Tongue (tissue), 3 donors: ENCODE measurements at places on chromosomes 1 and 21.

- no peak for DNase-seq
Observed at GRCh38 chr21:44703731-44704635, 7.0 kb downstream of the KRTAP10-12 start.

- no peak for DNase-seq
Observed at GRCh38 chr1:54255026-54255702, 55.2 kb downstream of the MRPL37 start.

GRCh38 chr1:214658785-214659184, 55.8 kb downstream of the CENPF start:
- peak; percentile 35 for DNase-seq

GRCh38 chr1:180611016-180611930, 20.5 kb upstream of the XPR1 start:
- no peak for DNase-seq

DNA sequence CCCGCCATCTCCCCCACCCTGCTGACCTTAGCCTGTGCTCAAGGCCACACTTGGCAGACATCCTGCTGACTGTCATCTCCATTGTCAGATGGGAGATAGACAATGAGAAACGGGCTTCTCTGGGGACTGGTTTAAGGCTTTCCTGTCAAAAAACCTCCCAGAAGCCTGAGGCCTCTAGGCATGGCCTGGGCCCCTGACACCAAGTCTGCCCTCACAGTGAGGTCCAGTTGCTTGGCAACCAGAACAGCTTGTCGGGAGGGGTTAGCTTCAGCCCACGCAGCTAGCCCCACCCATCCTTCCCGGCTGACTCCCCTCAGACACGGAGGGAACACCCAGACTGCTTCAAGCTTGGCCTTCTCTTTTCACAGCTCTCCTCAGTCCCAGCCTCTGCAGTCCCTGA, 11.0 kb downstream of the PLEKHA6 start:
- DNase-seq, result peak; percentile 89

DNA sequence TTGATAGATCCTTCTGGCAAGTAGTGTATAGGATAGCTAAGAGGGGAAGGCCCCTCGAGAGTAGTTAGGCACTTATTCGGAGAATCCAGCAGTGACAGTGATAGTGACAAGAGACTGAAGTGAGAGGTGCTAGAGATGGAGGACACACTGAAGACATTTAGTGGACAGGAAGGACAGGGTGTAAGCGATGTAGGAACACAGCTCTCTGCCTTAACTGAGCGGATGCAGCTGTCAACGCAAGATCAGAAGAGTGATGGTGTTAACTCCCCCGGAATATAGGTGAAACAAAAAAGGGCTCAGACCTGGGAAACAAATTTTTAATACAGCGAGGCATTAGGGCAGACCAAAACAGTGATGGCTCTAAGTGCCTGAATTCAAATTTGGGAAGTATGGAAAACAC, 15.8 kb downstream of the SOD1 start:
- no peak for DNase-seq

GRCh38 chr1:42684139-42684538, 1.9 kb downstream of the YBX1 start:
- DNase-seq, result no peak

- DNase-seq, result no peak
Observed at GRCh38 chr1:78234496-78234895, 188.7 kb downstream of the GIPC2 start.

DNA sequence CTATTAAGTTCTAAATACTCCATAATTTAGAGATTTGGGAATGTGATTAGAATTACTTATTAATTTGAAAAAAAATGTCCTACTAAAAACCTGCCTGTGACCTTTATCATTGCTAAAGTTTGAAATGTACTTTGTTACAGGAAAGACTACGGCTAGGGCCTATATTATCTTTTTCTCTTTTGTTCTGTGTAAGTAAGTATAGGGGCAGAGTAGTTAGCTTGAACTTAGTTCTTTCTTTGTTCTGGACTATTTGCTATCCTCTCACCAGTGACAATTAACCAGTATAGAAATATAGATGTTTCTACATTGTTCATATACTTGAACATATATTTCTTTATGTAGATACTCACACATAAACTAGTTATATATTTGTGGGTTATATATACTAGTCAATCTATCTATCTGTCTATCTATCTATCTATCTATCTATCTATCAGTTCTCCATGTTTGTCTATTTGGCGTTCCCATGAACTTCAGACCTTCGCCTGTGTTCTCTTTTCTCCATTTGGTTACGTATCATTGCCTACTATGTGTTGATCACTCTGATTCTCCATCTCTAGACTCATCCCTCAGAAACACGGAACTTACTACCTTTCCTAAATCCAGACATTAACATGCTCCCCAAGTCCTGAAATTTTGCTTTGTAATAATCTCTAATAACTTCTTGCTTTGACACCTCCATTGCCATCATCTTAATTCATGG, 3.3 kb downstream of the PTPRC start:
- no peak for DNase-seq

- DNase-seq, result no peak
Observed at GRCh38 chr1:229225331-229225782, 45.6 kb upstream of the RAB4A start.

GRCh38 chr1:156746728-156747631, 4.5 kb downstream of the HDGF start:
- peak; percentile 97 for DNase-seq

DNA sequence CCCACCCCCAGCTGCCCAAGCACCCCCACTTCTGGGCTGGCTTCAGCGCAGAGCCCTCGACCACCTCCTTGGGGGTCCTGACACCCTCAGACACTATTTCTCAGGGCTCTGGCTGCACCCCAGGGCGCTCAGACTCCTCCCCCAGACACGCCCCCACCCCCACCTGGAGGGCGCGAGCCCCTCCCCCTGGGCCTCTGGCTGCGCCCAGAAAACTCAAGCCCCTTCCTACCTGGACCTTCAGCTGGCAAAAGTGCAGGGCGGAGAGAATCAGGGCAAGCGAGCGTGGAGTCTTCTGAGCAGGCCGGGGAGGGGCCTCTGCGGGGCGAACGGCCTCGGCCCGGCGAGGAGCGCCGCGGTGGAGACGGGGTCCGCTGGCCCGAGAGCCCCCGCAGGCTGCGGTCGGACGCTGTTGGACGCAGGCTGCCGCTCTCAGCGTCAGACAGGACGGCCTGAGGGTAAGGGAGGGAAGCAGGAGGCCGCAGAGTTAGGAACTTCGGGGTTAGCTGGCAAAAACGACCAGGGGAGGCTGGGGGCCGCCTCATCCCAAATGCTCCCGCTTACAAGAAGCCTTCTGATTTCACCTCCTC, 17.4 kb upstream of the NBPF1 start:
- no peak for DNase-seq

- DNase-seq, result no peak
Observed at GRCh38 chr1:164703960-164704411, 145.0 kb downstream of the PBX1 start.

- no peak for DNase-seq
Observed at GRCh38 chr1:151953409-151954094, 40.1 kb downstream of the S100A10 start.

DNA sequence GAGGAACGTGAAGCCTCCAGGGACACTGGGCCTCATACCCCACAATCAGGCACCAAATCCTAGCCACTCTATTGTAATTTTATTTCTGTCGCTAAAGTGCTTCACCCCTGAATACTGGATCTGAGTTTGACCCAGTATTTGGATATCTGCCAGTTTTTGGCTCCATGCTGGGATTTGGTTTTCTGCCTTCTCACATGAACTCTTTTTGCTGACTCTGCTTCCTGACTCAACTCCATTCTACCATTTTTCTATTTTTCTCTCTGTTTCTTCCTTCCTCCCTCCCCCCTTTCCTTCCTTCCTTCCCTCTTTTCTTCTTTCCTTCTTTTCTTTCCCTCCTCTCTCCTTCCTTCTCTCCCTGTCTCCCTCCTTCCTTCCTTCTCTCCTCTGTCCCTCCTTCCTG, 151.3 kb upstream of the GJB5 start:
- DNase-seq, result no peak

DNA sequence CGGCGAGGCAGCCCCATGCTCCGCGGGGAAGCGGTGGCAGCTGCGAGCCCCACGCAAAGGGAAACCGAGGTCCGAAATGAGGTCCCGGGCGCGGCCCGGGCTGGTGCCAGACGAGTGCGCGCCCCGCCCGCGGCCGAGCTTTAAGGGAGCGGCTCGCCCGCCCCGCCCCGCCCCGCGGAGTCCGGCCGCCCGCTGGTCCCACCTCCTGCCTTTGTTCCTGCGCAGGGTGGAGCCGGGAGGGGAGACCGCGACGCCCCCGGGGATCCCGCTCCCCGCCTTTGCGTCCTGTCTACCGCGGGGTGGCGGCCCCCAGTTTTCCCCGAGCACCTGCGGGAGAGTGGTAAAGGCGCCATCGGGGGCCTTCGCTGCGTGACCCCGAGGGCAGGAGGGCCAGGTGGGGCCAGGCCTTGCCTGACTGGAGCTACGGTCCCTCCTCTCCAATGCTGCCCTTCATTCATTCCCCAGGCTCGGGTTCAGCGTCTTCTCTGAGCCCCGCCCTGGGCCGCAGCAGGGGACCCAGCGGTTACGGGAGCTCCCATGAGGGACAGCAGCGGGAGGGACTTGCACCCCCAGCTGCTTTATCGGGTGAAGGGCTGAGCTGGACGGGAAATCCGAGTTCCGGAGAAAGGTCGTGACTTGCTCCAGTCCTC, at the start of gene HES2:
Gene HES2 (minus strand): TSS at position 116 of the 650 bp plus-strand sequence. CDS start 99 bp downstream, at position 17.
- no peak for DNase-seq

GRCh38 chr1:192263436-192263835, 53.4 kb upstream of the RGS21 start:
- no peak for DNase-seq

GRCh38 chr1:89112871-89113613, 12.9 kb downstream of the GBP2 start:
- no peak for DNase-seq

DNA sequence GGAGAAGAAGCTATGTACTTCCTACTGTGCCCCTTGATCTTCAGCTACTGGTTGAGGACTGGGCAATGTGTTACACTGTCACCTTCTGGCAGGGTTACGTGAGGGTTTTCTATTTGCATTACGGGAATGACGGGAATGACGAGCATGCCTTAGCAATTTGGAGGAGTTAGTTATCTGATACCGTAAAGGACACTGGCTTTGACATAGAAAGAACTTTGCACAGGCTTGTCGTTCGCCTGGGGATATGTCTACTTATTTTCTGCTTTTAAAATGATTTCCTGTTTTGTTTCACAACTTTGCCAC, 19.8 kb upstream of the ACBD6 start:
- peak; percentile 35 for DNase-seq

DNA sequence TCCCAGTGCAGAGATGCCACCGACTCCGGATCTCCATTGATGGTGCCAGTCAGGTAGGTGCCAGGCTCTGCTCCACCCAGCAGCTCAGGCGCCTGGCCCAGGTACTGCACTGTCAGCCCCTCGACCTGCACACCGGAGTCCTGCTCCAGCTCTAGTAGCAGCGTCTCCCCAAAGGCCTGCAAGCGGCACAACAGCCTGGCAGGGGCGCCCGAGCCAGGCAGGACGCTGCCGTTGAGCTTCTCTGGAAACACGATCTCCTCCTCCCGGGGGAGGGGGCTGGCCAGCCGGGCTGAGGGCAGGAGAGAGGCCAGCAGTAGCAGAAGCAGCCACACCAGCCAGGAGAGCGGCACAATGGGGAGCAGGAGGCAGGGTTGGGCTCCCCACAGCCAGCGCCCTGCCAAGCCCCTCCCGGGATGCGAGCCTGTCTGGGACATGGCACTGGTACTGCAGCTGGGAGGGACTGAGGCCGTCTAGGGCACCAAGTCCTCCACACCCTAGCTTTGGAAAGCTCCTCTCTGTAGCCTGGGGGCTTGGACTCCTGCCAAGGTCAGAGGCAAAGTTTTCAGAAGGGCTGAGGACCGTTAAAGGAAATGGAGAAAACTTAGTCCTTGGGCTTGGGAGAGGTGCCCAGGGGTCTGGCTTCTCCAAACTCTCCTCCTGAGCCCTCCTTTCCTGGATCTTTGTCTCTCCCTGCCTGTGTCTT, 509 bp downstream of the ADAMTS4 start:
- DNase-seq, result peak; percentile 80

- peak; percentile 96 for DNase-seq
Observed at GRCh38 chr1:45687754-45688740, at the start of gene TMEM69. Gene TMEM69 (plus strand): TSS chr1:45688181. CDS start chr1:45691069, 2,888 bp downstream.

DNA sequence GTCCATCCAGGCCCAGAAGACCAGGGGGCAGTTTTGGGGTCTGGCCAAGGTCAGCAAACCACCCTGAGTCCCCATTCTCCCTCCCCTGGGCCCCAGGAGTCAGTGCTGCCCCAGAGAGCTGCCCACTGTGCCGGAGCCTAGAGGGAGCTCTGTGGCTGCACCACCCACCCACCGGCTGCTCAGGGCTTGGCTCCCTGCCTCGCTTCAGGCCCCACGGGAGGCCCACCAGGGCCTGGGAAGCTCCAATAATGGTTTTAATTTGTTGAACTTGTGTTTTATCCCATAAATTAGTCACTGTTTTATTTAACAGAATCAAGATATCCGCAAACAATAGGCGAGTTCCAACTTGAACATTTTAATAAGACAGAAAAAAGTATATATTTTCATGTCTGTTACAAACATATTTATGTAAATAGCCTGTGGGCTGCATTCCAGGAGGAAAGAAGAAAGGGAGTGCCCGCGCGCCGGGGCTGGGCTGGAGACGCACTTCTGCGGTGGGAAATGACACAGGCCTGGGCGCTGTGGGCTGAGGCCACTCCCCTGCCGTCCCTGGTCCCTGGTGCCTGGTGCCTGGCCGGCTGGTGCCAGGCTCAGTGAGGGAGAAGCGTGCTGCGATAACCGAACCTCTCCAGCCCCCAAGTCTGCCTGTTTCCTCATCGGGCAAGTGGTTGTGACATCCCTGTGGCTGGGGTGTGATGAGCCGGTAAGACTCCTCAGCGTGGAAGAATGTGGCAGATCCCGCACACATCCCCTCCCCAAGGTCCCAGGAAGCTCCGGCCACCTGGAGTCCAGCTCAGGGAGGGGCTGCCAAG, 160.5 kb downstream of the PEX14 start:
- peak; percentile 62 for DNase-seq

DNA sequence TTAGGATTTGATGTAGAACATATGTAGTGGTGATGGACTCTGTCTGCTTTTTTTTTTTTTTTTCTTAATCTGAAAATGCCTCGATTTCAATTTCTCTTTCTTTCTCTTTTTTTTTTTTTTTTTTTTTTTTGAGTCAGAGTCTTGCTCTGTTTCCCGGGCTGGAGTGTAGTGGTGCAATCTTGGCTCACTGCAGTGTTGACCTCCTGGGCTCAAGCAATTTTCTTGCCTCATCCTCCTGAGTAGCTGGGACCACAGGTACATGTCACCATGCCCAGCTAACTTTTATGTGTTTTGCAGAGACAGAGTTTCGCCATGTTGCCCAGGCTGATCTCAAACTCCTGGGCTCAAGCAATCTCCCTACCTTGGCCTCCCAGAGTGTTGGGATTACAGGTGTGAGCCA, 17.4 kb downstream of the MAST2 start:
- DNase-seq, result no peak

GRCh38 chr1:39522661-39523567, 31.5 kb downstream of the BMP8A start:
- no peak for DNase-seq
